ENCODE measurements at places on chromosomes 11 and 22. TPM values are rescaled to one million over a fixed set of nuclear protein-coding genes. Genes with fewer than 3 reads are reported as not detected.

Gene MMP27
- total RNA-seq: not detected

- DNase-seq: no peak
These were observed at the start of gene PARVB for GRCh38 chr22:44024288-44024921. PARVB (plus strand) TSS chr22:44024302; CDS start chr22:44024340, 38 bp downstream.

Gene PGR
- total RNA-seq: 0.05 TPM

GRCh38 chr11:46680164-46680760 lies 20.2 kb downstream of the ARHGAP1 start:
- no peak for DNase-seq

DNA sequence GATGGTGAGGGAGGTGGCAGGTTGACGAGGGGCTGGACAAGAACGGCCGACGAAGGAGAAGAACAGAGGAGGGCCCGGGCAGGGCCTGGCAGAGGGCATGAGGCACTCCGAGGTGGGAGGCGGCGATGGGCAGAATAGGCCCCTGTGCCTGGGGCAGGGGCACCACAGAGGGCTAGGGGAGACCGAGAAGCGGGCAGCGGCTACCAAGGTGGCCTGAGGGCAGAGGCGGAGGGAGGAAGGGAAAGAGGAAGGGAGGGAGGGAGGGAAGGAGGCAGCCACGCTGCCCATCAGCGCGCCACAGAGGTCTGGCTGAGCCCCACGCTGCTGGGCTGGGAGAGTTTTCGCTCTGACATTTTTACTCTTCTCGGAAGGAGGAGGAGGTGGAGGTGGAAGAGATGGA lies 11.3 kb downstream of the LSP1 start:
- DNase-seq: no peak

Gene NLRP14
- not detected for total RNA-seq

Gene KCNJ11
- 5.9 TPM for total RNA-seq

Gene GAB4
- total RNA-seq: not detected

Gene RAG1
- total RNA-seq: 0.53 TPM
